ENCODE measurements at places on chromosomes 3 and 15.

- peak; percentile 48 for DNase-seq
These were observed 408 bp downstream of the WDR82 start for GRCh38 chr3:52277972-52278509.

GRCh38 chr3:181425074-181425473 is 286.7 kb upstream of the SOX2 start:
- no peak for DNase-seq

- DNase-seq, result no peak
These were observed 16.9 kb downstream of the APOD start for GRCh38 chr3:195566797-195567196.

DNA sequence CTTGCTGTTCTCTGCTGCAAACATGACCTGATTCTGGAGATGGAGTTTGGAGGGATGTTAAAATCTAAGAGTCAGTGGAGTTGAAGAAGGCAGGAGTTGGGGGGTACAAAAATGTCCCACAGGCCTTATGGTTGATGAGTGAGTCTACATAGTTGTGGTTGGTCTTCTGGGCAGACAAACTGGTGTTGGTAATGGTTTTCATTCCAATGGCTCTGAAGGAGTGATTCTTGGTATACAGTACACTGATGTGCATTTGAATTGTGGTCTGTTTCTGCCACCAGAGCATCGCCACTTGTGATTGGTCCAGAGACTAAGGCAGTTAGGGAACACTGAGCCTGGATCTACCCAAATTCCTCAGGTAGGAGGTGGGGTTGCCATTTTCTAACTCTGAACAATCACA is 514.1 kb upstream of the CFAP20DC start:
- no peak for DNase-seq

GRCh38 chr3:156674911-156675829 is 780 bp downstream of the TIPARP start:
- DNase-seq, result peak; percentile 55

GRCh38 chr3:189144645-189145044 is 27.1 kb upstream of the TPRG1 start:
- peak; percentile 9 for DNase-seq

DNA sequence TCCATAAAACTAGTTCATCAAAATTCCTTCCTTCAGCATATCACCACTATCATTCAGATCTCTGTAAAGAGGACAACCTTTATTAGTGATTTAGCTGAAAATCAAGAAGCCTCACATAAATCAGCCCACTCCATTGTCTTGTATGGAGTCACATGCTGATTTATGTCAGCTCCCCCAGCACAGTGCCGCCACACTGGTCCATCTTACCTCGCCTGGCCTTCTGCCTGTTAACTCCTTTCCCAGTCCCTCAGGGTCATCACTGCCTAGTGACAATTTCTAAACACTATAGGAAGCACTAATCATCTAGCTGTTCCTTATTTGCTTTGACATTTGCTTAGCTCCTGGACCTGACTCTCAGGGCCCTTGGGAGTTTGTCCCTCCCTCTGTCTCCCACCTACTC is 75.4 kb downstream of the PLCL2 start:
- DNase-seq, result no peak

GRCh38 chr15:52362497-52362896 is 66.9 kb upstream of the MYO5C start:
- DNase-seq, result no peak

Measured in ACHN (cell line).